SW 1271 (cell line): ENCODE measurements at places on chromosomes 2 and 18.

GRCh38 chr18:66682855-66683322 is 79.0 kb upstream of the CDH19 start:
- no peak for DNase-seq

- no peak for DNase-seq
Measured at GRCh38 chr2:222866358-222866960, 5.6 kb downstream of the ACSL3 start.

DNA sequence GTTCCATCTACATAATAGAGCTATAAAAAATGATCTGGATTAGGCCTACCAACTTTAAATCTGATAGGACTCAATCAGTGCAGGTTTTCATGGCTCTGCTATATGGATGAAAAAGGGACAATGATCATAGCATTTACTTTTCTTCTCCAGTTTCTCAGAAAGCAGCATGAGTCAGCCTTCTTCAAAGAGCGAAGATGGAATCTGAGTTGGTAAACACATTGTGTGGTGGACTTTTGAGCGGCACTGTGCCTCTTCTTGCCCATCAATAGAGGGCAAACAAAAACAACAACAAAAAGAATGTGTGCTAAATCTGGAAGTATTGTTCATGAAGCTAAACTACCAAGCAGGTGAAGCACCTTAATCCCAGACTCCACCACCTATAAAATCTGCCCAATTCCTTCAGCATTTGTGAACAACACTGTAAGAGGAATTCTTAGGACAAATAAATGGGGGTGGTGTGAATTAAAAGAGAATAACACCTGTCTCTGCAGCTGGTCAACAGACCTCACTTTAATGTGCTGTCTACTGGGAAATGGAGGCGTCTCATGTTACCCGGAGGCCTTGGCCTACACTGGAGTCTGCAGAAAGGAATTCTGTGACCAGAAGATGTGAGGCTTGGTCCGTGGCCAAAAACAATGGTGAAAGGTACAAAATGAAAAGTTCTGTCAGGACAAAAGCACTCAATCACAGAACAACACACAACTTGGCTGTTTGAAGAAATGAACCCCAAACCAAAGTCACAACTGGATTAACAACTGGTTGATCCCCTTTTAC is 609.0 kb downstream of the IRS1 start:
- no peak for DNase-seq

DNA sequence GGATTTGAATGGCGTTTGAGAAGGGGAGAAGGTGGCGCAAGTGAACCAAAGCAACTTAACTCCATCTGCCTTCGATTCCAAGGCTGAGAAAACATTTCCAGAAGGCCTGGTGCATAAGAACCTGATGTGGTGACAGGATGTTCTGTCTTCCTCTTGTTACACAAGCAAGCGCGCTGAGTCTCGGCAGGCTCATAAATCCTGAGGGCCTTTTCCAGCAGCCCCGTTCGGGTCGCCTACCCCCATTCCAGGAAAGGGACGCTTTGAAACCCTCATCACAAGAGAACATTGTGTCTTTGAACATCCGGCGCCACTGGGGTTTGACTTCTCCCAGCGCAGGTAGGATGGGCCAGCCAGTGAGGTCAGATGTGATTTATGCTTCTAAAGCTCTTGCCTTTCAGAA is 403.5 kb downstream of the SETBP1 start:
- DNase-seq: no peak

DNA sequence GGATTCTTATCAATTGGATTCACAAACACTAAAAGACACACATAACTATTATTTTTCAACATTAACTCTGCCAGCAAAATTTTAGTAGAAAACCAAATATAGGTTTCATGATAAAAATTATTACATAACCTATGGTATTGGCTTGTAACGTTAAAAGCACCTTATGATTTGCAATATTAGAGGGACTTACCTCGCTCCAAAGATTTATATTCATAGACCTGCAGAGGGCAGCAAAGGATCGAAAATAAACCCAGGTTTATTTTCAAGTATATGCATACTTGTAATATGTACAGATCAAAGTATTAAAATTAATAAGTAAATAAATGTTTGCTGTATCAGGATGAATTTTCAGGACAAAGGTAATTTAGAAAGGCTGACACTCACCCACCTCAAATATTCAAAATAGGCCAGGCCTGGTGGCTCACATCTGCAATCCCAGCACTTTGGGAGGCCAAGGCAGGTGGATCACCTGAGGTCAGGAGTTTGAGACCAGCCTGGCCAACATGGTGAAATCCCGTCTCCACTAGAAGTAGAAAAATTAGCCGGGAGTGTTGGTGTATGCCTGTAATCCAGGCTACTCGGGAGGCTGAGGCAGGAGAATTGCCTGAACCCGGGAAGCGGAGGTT is 45.3 kb downstream of the LRPPRC start:
- peak; percentile 47 for DNase-seq

GRCh38 chr18:12839526-12840196 is 44.4 kb downstream of the PTPN2 start:
- no peak for DNase-seq

DNA sequence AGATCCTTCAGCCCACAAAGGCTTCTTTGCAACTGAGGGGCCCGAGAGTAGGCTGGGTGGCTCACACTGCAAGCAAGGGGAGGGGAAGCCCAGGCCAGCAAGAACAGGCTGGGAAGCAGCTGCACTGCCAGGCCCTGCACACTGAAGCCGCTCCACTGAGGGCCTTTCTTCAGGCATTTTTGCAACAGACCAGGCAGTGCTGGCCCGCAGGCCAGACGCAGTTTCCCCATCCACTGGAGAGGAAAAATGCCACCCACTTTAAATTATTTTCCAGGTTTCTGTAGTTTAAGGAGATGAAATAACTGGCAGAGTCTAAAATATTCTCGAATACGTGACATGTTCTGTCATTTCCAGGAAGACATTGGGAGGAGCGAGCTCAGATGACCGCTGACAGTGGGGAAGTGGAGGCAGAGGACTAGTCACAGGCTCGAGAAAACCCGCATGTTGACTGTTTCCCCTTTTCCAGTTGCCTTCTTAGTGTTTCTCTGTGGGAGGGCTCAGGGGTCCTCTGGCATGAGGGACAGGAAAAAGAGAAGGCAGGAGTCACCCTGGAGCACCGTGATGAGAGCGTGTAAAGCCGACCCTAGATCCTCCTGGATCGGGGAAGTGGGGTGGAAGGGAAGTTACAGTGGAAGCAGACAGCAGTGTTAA is 53.3 kb upstream of the B3GNT7 start:
- DNase-seq: no peak

- DNase-seq: no peak
Measured at GRCh38 chr2:40348665-40349064, 103.2 kb downstream of the SLC8A1 start.

GRCh38 chr2:20040489-20041172 is 10.8 kb downstream of the LAPTM4A start:
- DNase-seq: peak; percentile 57

- peak; percentile 66 for DNase-seq
Measured at GRCh38 chr2:234550511-234551107, 53.7 kb upstream of the ARL4C start.

- no peak for DNase-seq
Measured at GRCh38 chr2:10220902-10221391, 81.8 kb upstream of the HPCAL1 start.

- no peak for DNase-seq
Measured at GRCh38 chr2:217930761-217931563, 71.8 kb downstream of the TNS1 start.

- DNase-seq: no peak
Measured at GRCh38 chr2:223562078-223562477, 40.1 kb downstream of the SCG2 start.

GRCh38 chr2:230784795-230785194 is 72.2 kb downstream of the CAB39 start:
- no peak for DNase-seq

DNA sequence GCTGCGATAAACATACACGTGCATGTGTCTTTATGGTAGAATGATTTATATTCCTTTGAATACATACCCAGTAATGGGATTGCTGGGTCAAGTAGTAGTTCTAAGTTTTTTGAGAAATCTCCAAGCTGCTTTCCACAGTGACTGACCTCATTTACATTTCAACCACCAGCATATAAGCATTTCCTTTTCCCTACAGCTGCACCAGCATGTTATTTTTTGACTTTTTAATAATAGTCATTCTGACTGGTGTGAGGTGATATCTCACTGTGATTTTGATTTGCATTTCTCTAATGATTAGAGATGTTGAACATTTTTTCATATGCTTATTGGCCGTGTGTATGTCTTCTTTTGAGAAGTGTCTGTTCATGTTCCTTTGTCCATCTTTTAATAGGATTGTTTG is 22.8 kb downstream of the GALNT1 start:
- no peak for DNase-seq

GRCh38 chr18:27661320-27662018 is 476.4 kb upstream of the CHST9 start:
- DNase-seq: no peak

GRCh38 chr2:166454006-166454595 is 39.9 kb downstream of the SCN7A start:
- DNase-seq: no peak

GRCh38 chr2:139492131-139492680 is 712.0 kb upstream of the NXPH2 start:
- no peak for DNase-seq

DNA sequence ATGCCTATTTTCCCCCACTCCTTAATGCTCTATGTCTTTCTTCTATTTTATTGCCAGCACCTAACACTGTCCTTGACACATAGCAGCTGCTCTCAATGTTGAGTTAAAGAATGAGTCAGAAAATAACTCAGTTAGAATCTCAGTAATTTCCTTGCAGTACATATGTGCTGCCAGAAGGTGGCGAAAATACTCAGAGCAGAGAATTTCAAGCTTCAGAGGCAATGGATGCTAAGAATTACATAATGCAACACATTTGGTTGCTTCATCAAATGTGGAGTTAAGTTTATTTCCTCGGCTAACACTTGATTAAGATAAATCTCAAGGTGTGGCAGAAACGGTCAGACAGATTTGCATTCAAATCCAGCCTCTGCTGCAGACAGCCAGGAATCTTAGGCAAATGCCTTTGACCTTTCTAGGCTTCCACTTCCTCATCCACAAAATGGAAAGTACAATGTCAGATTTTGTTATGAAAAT is 105.6 kb downstream of the VSNL1 start:
- peak; percentile 83 for DNase-seq

DNA sequence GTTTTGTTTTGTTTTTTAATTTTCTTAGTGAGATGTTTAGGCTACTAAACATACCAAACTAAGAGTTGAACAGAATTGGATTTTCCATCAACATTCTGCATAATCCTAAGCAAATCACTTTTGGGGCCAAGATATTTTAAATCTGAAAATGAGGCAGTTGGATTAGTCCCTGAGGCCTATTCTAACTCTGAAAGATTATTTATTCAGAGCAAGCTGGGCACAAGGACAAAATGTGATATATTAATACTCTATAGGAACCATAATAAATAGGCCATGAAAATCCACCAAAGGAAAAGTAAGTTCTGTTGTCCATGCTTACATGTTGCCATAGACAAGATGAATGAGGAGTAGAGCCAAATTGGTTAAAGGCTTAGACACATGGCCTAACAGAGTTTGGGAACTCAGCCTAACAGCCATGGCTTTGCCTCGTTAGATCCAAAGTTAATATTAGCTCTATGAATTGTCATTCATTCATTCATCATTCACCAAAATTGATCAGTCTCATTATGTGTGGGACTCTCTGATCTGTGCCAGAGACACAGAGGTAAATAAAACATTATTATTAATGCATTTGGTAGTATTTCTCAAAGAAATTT is 183.5 kb downstream of the SCG2 start:
- DNase-seq: no peak

- no peak for DNase-seq
Measured at GRCh38 chr2:26913606-26913998, 56.8 kb upstream of the MAPRE3 start.
